Tracheal epithelial cell (primary cell): ENCODE measurements at places on chromosomes 1 and 21. TPM values are rescaled to one million over a fixed set of nuclear protein-coding genes. Genes with fewer than 3 reads are reported as not detected.

Gene CLIC6
- total RNA-seq: 0.48 TPM in 1 of 2 replicates, not detected in the other

Gene ELF3
- total RNA-seq: 77.4 and 79.1 TPM in 2 replicates

Gene MATN1
- total RNA-seq: not detected in 2 replicates

Gene GBP1
- 4.7 and 79.5 TPM in 2 replicates for total RNA-seq

Gene MYOC
- total RNA-seq: not detected in 2 replicates

Gene ZCCHC17
- total RNA-seq: 31.1 and 33.3 TPM in 2 replicates

Gene HMCN1
- 0.85 and 1.9 TPM in 2 replicates for total RNA-seq
